ENCODE measurements at places on chromosomes 16 and 17. TPM values are rescaled to one million over a fixed set of nuclear protein-coding genes. Genes with fewer than 3 reads are reported as not detected.

Gene IL17C
- not detected for total RNA-seq

Gene HBQ1
- total RNA-seq: not detected

Gene PIMREG
- 52.2 TPM for total RNA-seq

Gene FZD2
- total RNA-seq: 50.5 TPM

Gene ATP1B2
- 0.63 TPM for total RNA-seq

Gene GUCY2D
- 0.79 TPM for total RNA-seq

DNA sequence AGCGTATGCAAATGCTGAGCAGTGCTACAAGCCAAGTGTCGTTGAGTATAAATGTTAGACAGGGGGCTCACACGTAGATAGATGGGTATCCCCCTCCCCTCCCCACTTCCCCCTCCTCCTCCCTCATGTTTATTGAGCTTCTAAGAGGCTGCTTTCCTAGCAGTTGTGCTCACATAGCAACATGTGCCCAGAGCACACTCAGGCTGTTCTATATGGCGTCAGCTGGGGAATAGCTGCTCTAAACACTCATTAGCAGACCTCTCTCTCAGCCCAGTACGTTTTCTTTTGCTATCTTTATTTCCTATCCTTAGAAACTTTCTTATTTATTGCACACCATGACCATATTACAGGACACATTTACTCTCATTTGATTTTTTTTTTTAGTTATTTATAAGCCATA lies 1.8 kb downstream of the KCNJ2 start:
- no peak for DNase-seq

DNA sequence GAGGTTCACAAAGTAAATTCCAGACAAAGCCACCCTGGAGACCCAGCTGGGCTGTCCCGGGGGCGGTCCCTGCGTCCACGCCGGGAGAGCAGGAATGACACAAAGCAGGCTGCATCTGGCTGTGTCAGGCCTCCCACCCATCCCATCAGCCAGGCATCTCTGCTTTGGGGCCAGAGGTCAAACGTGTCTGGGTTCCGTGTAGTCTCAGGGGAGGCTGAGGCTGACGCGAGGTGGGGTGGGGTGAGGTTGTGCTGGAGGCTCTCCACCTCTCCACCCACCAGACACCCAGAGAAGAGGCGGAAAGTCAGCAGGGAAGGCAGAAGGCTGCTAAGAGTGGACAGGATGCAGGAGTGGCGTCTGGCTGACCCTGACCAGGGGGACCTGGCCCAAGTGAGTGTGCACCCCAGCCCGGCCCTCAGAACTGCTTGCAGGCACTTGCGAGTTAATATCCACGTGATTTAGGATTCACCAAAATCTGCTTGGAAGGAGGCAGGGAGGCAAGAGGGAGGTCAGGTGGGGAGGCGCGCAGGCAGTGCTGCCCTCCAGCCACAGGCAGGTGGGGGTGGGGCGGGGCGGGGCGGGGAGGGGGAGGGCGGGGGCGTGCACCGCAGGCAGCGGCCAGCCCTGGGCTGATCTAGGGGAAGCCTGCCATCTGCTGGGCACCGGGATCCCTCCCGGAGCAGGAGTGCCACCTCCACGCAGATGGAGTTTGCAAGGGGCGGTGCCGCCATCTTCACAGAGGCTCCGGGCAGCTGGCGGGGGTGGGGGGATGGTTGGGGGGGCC lies 44.3 kb downstream of the TBC1D16 start:
- peak; percentile 48 for DNase-seq

GRCh38 chr17:47741793-47742145 lies 8.7 kb downstream of the TBX21 start:
- DNase-seq: no peak

GRCh38 chr17:7014995-7015958 lies 2.9 kb downstream of the RNASEK start:
- no peak for DNase-seq

DNA sequence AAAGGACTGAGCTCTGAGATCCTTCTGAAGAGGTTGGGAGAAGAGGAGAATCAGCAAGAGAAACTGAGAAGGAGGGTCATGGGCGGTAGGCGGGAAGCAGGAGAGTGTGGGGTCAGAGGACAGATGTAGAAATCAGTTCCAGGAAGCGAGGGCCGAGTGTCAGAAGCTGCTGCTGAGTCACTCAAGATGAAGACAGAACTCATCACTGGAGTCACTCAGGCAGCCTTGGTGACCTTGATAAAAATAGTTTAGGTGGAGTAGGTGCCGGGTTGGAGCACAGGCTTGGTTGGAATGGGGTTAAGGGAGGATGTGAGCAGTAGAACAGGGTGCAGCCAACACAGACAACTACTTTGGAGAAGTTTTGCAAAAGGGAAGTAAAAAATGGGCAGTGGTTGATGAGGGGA lies 6.1 kb upstream of the ITGAM start:
- DNase-seq: peak; percentile 65

DNA sequence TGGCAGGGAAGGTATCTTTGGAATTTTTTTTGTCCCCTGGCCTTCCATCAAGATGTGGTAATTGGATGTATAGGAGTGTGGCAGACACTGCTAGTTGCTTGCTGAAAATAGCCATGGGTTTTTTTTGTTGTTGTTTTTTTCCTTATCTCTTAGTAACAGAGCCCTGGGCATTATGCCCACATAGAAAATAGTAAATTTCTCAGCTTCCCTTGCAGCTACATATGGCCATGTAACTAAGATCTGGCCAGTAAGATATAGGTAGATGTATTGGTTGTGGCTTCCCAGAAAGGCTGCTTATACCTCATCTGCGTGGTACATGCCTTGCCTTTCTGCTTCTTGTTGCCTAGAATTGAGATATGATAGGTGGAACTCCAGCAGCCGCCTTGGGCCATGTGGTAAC lies 349.9 kb downstream of the CPPED1 start:
- DNase-seq: no peak

DNA sequence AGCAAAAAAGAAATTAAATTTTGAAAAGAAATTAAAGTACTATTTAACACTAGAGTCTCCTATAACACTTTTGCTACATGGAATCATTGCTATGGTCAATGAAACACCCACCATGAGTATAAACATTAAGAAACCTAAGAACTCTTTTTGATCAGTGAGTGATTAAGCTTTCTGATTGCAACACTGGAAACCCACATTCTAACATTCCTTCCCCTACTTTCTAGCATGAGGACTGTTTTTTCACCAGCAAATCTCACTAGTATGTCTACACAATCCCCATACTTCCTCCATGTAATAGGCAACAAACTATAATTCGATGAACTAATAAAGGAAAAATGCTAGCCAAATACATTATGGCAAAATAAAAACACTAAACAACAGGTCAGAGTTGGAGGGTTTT lies 54.7 kb downstream of the SKAP1 start:
- DNase-seq: no peak

GRCh38 chr16:66741950-66742808 lies 9.2 kb downstream of the DYNC1LI2 start:
- DNase-seq: no peak

GRCh38 chr17:45934044-45934979 lies 40.0 kb downstream of the MAPT start:
- DNase-seq: no peak

- DNase-seq: peak; percentile 59
Observed at GRCh38 chr16:47732523-47733111, 271.5 kb downstream of the PHKB start.

- DNase-seq: no peak
Observed at GRCh38 chr16:6483469-6484033, 849.1 kb upstream of the RBFOX1 start.

DNA sequence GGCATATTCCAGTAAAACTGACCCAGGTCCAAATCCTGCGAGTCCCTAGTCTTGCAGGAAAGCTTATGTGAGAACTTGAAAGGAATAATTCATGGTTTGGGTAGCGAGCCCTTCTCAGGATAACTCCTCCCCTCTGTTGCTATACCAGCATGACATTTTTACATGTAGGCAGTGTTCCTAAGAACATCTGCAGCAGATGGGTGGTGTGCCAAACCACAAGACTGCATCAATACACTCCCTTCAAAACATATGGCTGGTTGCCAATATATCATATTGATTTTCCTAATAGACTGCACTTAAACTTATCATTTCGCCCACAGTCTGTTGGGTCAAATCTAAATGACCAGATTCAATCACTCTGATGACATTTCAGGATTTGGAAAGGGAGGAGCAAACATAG lies 19.9 kb downstream of the PSME3IP1 start:
- DNase-seq: no peak

GRCh38 chr17:73271072-73271471 lies 9.4 kb upstream of the CPSF4L start:
- DNase-seq: no peak

DNA sequence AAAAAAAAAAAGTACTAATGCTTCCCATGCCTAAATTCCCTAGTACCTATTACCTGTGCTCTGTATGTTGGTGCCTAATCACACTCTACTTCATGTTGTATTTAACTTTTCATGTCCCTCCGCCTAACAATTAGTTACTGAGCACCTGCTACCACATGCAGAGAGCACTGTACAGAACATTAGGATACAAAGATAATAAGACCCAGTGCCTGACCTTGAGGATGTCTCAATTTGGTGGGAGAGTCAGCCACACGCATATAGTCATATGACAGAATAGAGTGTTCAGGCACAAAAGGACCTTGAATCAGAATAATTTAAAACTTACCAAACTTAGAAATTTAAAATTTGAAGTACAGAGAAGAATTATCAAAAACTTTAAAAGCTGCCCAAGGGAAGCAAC lies 42.1 kb downstream of the USP31 start:
- no peak for DNase-seq

GRCh38 chr16:86949630-86950029 lies 367.6 kb downstream of the C16orf95 start:
- no peak for DNase-seq

GRCh38 chr17:50853781-50854180 lies 12.4 kb downstream of the TOB1 start:
- DNase-seq: no peak

DNA sequence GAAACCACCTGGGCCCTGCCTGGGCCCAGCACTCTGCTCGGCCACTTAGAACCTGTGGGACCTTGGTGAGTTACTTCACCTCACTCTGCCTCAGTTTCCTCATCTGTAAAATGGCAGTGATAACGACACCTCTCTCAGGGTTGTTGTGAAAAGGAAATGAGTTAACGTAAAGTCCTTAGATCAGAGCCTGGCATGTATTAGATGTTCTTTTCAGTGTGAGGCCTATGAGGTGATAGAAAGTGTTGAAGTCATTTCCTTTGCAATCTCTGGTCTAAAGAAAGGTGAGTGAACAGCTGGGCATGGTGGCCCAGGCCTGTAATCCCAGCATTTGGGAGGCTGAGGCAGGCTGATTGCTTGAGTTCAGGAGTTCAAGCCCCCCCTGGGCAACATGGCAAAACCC lies 51.7 kb upstream of the LGALS9 start:
- DNase-seq: no peak

DNA sequence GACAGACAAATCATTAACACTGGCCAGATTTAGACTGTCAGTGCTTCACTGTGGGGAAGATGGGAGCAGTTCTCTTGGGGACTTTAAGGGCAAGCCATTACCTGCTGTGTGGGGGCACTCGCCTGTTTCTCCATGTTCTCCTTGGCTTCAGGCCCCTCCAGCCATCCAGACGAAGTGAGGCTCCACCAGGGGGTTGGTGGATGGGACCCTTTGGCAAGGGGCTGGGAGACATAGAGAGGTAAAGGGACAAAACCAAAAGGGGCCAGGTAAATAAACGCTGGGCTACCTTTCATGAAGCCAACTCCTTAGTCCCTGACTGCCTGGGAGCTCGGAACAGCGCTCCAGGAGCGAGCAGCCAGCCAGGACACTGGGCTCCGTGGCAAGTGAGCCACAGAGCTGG lies 14.0 kb downstream of the TBX4 start:
- DNase-seq: no peak

GRCh38 chr17:28433721-28434120 lies 27.7 kb upstream of the SLC46A1 start:
- DNase-seq: no peak

DNA sequence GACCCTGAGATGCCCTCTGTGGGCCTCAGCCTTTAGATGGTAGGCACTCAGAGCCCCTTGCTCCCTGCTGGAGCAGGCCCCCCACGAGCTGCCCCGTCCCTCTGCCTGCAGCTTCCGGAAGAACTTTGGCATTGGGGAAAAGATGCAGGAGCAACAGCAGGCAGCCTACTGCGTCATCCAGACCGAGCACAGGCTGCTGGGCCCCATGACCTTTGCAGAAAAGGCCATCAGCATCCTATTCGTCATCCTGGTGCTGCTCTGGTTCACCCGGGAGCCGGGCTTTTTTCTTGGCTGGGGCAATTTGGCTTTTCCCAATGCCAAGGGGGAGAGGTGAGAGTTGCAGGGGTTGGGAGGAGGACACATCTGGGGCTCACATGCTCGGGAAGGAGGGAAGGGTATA lies 12.7 kb upstream of the FOXN1 start:
- no peak for DNase-seq

- DNase-seq: no peak
Observed at GRCh38 chr17:14270508-14270907, 30.4 kb upstream of the HS3ST3B1 start.

DNA sequence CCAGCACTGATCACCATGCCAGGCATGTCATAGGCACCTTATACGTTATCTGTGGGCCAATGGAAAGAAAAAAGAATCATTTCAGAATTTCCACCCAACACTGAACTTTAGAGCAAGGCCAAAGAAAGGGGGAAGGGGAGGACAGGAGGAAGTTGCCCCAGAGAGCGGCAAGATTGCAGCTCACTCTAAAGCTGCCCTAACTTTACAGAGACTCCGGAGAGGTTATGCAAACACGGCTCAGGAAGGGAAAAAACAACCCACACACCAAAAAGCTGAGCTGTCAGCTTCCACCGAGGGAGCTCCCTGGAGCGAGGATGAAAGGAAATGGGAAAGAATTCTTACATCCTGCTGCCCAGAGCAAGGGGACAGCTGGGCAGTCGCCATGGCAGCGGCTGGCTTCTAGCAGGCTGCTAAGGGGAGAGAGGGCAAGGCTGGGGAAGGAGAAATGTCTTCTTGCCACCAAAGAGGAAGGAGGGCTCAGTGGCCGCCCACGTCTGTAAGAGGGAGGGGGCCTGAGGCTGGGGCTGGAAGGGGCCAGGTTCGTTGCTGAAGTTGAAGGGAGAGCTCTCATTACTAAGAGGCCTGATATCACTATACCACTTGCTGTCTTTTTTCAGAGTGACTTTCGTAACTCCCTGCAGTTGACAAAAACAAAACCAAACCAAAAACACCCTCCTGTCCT lies 18.2 kb downstream of the COTL1 start:
- no peak for DNase-seq

- no peak for DNase-seq
Observed at GRCh38 chr17:60135951-60136666, 13.7 kb upstream of the CA4 start.

- DNase-seq: no peak
Observed at GRCh38 chr17:34616148-34616547, 36.8 kb downstream of the TMEM132E start.

- no peak for DNase-seq
Observed at GRCh38 chr17:12209632-12210191, 189.0 kb downstream of the MAP2K4 start.

Data from PC-9 (cell line).